ENCODE measurements at places on chromosomes 5 and 9.
A peak's percentile ranks its signal among the peaks of the same experiment; 100 is the strongest.

DNA sequence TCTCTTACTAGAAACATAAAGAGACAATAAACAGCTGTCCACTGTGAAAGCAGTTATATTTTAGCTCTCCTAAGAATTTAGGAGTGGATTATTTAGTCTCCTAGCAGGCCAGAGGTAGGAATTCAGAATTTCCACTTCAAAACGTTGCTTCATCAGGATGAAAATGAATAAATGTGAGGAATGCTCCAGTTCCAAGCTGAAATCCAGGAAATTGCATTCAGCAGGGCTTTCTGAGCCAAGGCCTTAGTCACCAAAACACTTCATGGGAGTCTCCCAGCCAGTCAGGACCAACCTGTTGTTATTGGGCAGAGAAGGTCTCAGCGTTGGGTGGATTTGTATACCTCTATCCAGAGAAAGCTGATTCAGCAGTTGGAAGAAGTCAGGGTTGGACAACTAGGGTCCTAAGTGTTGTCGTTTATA is 1040.3 kb downstream of the TLE1 start:
- no peak for DNase-seq

- DNase-seq = no peak
Observed at GRCh38 chr5:86885489-86886230, 267.9 kb downstream of the COX7C start.

DNA sequence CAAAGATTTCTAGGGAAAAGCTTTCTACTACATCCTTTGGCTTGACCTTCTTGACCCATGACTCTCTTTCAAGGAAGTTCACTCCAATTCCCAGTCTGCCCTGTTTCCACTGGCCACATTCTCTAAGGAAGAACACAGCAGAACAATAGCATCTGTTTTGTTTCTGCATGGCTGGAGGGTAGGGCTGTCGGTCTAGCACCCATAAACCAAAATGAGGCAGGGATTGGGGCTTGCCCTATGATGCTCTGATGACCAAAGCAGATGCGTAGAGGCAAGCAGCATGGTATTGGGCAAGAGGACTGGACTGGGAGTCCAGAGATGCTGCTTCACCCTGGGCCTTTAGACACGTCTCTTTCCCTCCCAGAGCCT is 24.1 kb downstream of the GOLGA2 start:
- DNase-seq = no peak

- peak; percentile 91 for DNase-seq
Observed at GRCh38 chr9:122213589-122214413, 15.0 kb downstream of the LHX6 start.

GRCh38 chr5:100780376-100780870 is 122.7 kb downstream of the ST8SIA4 start:
- DNase-seq = no peak

- no peak for DNase-seq
Observed at GRCh38 chr9:11158676-11159075, 545.9 kb upstream of the PTPRD start.

- DNase-seq = no peak
Observed at GRCh38 chr5:103114440-103114839, 5.5 kb downstream of the GIN1 start.

GRCh38 chr9:133107961-133108793 is 12.9 kb downstream of the RALGDS start:
- DNase-seq = no peak

DNA sequence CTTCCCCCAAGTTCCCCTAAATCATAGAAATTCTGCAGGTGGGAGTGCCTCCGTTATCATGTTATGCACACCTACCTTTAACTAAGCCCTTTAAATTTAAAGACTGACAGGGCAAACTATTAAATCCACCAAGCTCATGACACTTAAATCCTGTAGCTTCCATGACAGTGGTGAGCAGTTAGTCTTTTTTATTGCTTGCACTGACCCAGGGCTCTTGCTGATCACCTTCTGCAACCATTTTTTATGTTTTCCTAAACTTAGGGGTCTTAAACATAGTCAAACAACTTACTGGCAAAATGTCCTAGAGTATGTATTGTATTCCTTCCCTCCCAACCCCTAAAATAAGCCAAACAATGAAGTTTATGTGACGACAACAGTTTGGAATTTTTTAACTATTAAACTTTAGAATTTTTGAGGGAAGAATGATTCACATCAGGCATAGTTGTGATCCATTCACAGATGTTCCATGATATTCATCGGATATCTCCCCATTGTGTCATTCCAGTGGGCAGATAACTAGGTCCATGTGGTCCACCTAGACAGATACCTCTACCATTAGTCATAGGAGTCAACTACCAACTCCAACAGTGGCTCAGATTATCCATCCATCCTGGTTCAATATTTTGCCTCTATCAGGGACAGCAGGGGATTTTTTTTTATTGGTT is 283.1 kb downstream of the ADAMTS6 start:
- no peak for DNase-seq

- no peak for DNase-seq
Observed at GRCh38 chr5:111379391-111379816, 132.9 kb downstream of the STARD4 start.

- DNase-seq = no peak
Observed at GRCh38 chr9:73270967-73271721, 119.5 kb downstream of the ANXA1 start.

DNA sequence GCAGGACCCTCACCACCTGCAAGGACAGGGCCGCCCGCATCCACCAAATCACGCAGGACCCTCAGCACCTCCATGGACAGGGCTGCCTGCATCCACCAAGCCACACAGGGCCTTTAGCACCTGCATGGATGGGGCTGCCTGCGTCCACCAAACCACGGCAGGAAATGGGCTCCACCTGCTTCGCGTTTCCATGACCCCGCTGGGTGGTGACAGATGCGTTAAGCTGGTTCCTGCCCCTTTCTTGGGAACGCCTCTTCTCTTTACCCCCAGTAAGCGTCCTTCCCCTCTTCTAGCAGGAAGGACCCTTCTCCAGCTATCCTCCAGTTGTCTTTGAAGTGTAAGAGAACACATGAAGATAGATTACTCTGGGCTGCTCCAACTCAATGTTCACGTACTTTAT is 13.5 kb downstream of the FBP1 start:
- DNase-seq = no peak

DNA sequence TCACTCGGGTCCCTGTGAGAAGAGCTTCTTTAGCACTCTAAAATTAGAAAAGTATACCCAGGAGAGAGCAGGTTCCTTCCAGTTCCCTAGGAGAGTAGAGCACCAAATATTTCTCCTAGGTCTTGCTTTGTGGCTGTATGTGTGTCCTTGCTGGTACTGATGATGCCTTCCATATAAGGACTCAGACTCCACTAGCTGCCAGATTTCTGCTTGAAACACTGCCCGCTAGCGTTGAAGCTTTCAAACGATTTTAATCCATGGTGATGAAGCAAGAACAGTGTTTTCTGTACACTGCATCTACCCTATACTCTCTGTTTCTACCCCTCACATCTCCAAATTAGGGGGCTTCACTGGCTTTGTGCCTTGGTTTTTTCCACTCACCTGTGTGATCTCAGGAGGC is 2.4 kb upstream of the SMC2 start:
- DNase-seq = peak; percentile 74

DNA sequence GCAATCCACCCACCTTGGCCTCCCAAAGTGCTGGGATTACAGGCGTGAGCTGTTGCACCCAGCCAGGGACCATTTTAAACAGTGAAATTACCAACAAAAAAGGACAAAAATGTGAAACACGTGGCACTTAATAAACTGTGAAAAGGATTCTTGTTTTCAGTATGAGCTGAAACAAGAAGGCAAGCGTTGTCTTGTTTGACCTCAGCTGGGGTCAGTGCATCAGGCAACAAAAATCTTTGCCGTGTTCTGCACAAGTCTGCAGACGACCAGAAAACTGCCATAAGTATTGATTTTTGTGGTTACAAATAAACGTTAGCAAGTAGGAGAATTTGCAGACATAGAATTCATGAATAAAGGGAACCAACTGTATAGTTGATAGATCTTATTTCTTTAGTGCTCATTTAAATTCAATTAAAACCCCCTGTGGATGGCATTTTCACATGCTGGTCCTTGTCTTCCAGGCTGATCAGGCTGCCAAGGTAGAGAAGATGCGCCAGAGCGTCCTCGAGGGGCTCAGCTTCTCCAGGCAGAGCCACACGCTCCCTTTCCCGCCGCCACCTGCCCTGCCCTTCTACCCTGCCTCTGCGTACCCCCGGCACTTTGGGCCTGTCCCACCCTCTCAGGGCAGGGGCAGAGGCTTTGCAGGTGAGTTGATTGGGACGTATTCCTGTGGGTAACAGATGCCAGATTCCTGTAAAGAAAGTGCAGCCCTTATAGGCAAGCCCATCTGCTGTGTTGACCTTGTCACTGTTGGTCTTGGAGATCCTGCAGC is 18.8 kb upstream of the PHF2 start:
- no peak for DNase-seq

DNA sequence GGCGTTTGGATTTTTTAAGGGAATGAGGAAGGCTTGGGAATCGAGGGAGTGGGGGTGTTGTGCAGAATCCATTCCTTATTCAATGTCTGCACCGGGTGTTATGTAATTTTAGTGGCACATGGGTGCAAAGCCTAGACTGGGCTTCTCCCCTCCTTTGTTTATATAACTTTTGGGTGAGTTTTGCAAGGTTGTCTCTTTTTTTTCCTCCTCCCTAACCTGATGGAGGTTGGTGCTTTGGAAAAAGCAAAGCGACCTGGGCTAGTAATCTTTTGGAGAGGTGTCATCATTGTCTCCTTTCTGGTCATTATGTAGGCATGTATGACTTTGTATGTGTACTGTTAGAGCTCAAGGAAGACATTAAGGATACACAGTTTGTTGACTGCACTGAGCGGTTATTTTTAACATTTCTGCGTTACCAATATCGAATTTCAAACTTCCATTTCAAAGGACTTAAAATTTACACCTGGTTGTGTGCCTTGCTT is 3.1 kb downstream of the SMARCA2 start:
- no peak for DNase-seq

DNA sequence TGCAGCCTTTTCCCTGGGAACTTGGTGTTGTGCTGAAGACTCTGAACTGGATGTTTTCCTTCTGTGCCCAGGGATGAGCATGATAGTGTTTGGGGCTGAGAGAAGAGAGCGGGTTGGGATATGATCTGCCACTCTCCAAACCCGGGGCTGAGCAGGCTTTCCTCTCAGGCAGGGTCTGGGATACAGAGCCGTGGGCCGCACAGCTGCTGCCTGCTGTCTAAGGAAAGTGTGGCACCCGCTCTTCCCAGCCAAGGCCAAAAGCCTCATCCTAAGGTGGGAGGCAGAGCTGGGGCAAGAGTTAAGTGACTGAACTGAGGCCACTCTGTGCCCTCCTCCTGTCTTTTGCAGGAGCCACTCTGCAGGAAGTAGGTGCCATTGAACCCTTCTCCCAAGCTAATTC is 83.6 kb upstream of the PITX1 start:
- DNase-seq = no peak

DNA sequence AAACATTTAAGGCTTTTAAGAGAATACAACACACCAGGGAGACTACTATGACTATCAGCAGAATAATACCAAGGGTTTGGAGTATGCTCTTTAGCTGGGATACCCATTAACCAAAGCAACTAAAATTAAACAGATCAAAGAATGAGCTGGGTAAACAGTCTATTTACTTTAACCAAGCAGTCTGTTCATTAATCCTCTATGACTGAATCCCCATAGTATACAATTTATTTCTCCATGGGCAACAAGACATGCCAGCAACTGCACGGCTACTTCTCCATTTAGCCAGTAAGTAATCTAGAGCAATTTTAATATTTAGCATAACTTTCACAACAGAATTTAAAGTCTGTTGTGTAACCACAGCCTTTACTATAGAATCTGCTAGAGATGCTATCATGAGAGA is 77.6 kb downstream of the CDO1 start:
- peak; percentile 16 for DNase-seq

- no peak for DNase-seq
Observed at GRCh38 chr5:146313027-146313426, 25.6 kb upstream of the POU4F3 start.

- peak; percentile 68 for DNase-seq
Observed at GRCh38 chr5:850511-851006, at the start of gene ZDHHC11. TSS of gene ZDHHC11 (minus strand) at chr5:850986. CDS start at chr5:850602, 384 bp downstream.
